GM23248 (cell line): ENCODE measurements at places on chromosomes 12 and 14. TPM values are rescaled to one million over a fixed set of nuclear protein-coding genes. Genes with fewer than 3 reads are reported as not detected.

Gene SMCO3
- total RNA-seq = not detected in 2 replicates

Gene KRT83
- total RNA-seq = not detected in 2 replicates

Gene G2E3
- total RNA-seq = 11.2 and 12.6 TPM in 2 replicates

Gene NINJ2
- total RNA-seq = 5.2 and 5.9 TPM in 2 replicates

Gene SLC4A8
- total RNA-seq = 2.6 and 4.3 TPM in 2 replicates

Gene SDR9C7
- total RNA-seq = not detected in 2 replicates

Gene RPS6KL1
- total RNA-seq = 0.38 and 1.4 TPM in 2 replicates

Gene SERPINA9
- total RNA-seq = not detected in 2 replicates

Gene LRRK2
- total RNA-seq = 7.0 and 17.1 TPM in 2 replicates

Gene TNFRSF1A
- total RNA-seq = 247 and 343 TPM in 2 replicates

Gene KRT71
- not detected in 2 replicates for total RNA-seq
